ENCODE measurements at places on chromosomes 6 and 20. TPM values are rescaled to one million over a fixed set of nuclear protein-coding genes. Genes with fewer than 3 reads are reported as not detected.

DNA sequence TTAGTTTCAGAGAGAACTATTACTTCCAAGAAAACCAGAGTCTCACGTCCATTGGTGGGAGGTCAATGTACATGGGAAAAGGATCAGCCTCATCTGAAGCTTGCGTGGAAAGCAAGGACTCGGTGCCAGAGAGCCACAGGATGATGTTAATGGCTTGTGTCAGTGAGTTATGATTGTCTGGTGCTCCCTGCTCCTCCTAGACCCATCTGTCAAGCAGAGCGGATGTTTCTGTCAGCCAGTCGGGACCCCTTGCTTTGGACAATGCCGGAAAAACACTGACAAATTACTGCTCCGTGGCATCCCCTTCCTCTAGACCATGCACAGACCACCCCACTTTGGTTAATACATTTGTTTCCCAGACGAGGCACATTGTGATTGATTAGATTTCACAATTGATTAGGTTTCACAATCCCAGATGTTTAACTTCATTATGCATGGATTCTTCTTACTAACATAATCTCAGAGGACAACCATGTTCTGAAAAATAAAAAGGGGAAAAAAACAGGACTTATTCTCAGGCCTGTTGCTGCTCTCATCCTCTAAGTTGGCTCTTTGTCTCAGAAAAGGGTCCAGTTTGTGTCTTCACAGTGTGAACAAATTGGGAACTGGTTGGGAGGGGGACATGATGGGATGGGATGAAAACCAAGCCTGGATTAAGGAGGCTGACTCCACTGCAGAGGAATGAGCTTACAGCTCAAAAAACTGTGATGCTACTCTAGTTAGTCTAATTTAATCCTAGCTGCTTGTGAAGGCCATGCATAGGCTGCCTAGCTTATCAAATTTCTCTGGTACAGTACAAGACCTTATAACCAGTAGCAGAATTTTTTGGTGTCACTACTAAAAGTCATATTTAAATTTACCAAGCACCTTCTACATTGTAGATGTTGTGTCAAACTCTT, 51.9 kb downstream of the UNC5CL start:
- H3K27ac ChIP-seq: no peak overlapping the region
- no peak for DNase-seq
- H3K4me3 ChIP-seq: no peak overlapping the region
- H3K4me1 ChIP-seq: no peaks in the 10 kb centered on the region
- no peaks in the 10 kb centered on the region for H3K36me3 ChIP-seq

- H3K27ac ChIP-seq: no peak overlapping the region
- no peak overlapping the region for H3K4me3 ChIP-seq
- no peak for DNase-seq
- no peaks in the 10 kb centered on the region for H3K36me3 ChIP-seq
- no peaks in the 10 kb centered on the region for H3K4me1 ChIP-seq
Observed at GRCh38 chr6:47253136-47253535, 56.6 kb downstream of the TNFRSF21 start.

GRCh38 chr6:14730654-14731053, 515.2 kb upstream of the JARID2 start:
- no peaks in the 10 kb centered on the region for H3K27me3 ChIP-seq
- no peak overlapping the region for H3K4me3 ChIP-seq
- no peak for DNase-seq
- no peak overlapping the region for H3K27ac ChIP-seq
- H3K4me1 ChIP-seq: no peaks in the 10 kb centered on the region
- H3K36me3 ChIP-seq: no peaks in the 10 kb centered on the region

DNA sequence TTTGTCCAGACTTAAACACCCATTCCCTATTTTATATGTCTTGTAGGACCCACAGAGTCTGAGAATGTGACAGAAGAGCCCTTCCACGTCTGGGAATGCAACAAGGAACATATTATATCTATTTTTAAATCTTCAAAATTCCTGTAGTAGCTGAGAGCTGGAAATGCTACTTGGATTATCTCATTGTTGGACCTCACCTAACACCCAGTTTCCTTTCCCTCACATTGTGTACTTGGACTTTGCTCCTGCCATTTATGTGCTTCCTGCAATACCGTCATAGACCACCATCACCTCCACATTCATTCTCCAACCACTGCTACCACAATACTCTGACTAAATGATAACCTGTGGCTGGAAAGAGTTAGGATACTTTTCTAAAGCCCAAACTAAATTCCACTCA, 335.4 kb downstream of the COL12A1 start:
- H3K4me1 ChIP-seq: no peaks in the 10 kb centered on the region
- H3K4me3 ChIP-seq: no peak overlapping the region
- no peaks in the 10 kb centered on the region for H3K27me3 ChIP-seq
- no peak for DNase-seq

DNA sequence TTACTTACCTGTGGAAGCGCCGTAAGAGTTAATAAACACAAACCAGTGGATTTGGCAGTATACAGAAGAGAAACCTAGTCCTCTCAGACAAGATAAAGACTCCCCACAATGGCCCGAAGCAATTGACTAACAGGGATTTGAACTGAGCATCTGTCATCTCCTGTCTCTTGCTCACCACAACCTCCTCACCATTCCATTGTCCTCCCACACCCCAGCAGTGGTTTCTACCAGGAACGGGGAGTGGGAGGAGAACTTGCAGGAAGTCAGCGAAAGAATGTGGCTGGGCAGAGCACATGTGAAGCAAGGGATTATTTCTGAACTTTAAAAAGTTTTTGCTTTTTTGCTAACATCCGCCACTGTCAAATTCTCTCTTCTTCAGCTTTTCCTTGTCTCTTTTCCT, 24.6 kb upstream of the TAAR1 start:
- no peak overlapping the region for H3K27ac ChIP-seq
- no peaks in the 10 kb centered on the region for H3K4me1 ChIP-seq
- H3K4me3 ChIP-seq: no peak overlapping the region

GRCh38 chr20:36241678-36242077, 5.4 kb downstream of the AAR2 start:
- DNase-seq: no peak
- H3K4me1 ChIP-seq: no peaks in the 10 kb centered on the region
- H3K4me3 ChIP-seq: no peak overlapping the region
- H3K27ac ChIP-seq: no peak overlapping the region
- peaks cover 36% of the 10 kb centered on the region for H3K36me3 ChIP-seq

DNA sequence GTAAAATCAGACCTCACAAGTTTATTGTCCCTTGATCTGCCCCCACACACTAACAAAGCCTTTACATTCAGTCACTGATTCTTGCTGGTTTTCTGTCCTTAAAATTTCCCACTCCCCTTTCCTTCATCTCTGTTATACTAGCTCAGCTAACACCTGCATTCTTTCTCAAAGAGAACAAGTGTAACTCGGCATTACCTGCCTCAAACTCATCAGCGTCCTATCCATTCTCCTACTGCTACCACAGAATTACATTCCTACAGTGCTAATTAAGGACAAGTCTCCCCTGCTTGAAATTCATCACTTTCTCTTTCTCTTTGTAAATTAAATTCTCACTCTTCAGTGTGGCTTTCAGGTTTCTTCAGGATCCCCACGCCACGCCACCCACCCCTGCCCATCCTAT, 773.2 kb downstream of the FRK start:
- H3K27ac ChIP-seq: no peak overlapping the region
- H3K27me3 ChIP-seq: no peaks in the 10 kb centered on the region
- no peak overlapping the region for H3K4me3 ChIP-seq
- H3K36me3 ChIP-seq: no peaks in the 10 kb centered on the region
- no peak for DNase-seq

- H3K4me1 ChIP-seq: peaks cover 26% of the 10 kb centered on the region
- H3K4me3 ChIP-seq: no peak overlapping the region
- peaks cover 37% of the 10 kb centered on the region for H3K36me3 ChIP-seq
- H3K27me3 ChIP-seq: no peaks in the 10 kb centered on the region
Observed at GRCh38 chr20:63945921-63946920, 10.0 kb downstream of the UCKL1 start.

- peaks cover 5% of the 10 kb centered on the region for H3K36me3 ChIP-seq
- no peak overlapping the region for H3K4me3 ChIP-seq
- no peaks in the 10 kb centered on the region for H3K4me1 ChIP-seq
- no peak for DNase-seq
Observed at GRCh38 chr6:105275542-105275941, 95.7 kb upstream of the POPDC3 start.

- peak; percentile 83 for DNase-seq
- no peaks in the 10 kb centered on the region for H3K27me3 ChIP-seq
- H3K4me3 ChIP-seq: no peak overlapping the region
- H3K36me3 ChIP-seq: no peaks in the 10 kb centered on the region
Observed at GRCh38 chr6:34709386-34709785, 12.8 kb upstream of the ILRUN start.

GRCh38 chr6:91626911-91627310, 1040.0 kb upstream of the MAP3K7 start:
- H3K4me1 ChIP-seq: no peaks in the 10 kb centered on the region
- no peaks in the 10 kb centered on the region for H3K36me3 ChIP-seq
- no peaks in the 10 kb centered on the region for H3K27me3 ChIP-seq

- H3K27ac ChIP-seq: no peak overlapping the region
- H3K4me3 ChIP-seq: no peak overlapping the region
- no peaks in the 10 kb centered on the region for H3K27me3 ChIP-seq
- no peaks in the 10 kb centered on the region for H3K36me3 ChIP-seq
- DNase-seq: no peak
Observed at GRCh38 chr20:39676241-39676640, 714.1 kb downstream of the DHX35 start.

The CGA gene
- total RNA-seq: not detected

The KCNK17 gene
- 6.3 TPM for total RNA-seq

The PAK5 gene
- not detected for total RNA-seq

The COL21A1 gene
- total RNA-seq: 4.0 TPM

The MLIP gene
- 8.1 TPM for total RNA-seq

The SLC2A10 gene
- total RNA-seq: 53.0 TPM

The BEND3 gene
- 5.9 TPM for total RNA-seq

The LY6G5B gene
- 10.9 TPM for total RNA-seq

The C2 gene
- 5.9 TPM for total RNA-seq

The OR2H1 gene
- total RNA-seq: not detected

Measured in thyroid gland (tissue), 4 donors.